ENCODE measurements at places on chromosomes 7 and 10.

GRCh38 chr10:36630267-36630666, 495.1 kb upstream of the ANKRD30A start:
- DNase-seq = no peak

- no peak for DNase-seq
Measured at GRCh38 chr10:33126742-33127141, 168.7 kb upstream of the ITGB1 start.

- no peak for DNase-seq
Measured at GRCh38 chr7:36232971-36233550, 80.0 kb downstream of the EEPD1 start.

DNA sequence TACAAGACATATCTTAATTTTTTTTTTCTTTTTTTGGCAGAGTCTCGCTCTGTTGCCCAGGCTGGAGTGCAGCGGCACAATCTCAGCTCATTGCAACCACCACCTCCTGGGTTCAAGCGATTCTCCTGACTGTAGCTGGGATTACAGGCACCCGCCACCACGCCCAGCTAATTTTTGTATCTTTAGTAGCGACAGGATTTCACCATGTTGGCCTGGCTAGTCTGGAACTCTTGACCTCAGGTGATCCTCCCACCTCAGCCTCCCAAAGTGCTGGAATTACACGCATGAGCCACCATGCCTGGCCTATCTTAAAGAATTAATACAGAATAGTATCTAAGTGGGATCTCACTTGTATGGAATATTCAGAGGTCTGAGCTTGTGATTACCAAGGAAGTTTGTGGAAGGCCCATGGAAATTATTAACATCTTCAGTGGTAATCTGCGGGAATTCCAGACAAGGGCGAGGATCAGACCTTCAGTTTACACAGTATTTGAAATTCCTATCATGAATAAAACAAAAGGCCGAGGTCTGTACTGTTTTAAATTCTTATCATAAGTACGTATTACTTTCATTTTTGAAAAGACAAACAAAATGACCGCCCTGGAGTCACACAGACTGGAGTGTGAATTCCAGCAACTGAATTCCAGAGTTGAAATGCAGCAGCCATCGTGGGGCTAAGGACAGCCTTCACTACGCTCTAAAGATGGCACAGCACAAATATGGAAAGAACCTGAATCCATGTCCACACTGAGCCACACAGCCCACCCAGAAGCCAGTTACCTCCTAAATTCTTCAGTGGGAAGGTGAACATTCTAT, 16.7 kb downstream of the GPRIN2 start:
- no peak for DNase-seq

DNA sequence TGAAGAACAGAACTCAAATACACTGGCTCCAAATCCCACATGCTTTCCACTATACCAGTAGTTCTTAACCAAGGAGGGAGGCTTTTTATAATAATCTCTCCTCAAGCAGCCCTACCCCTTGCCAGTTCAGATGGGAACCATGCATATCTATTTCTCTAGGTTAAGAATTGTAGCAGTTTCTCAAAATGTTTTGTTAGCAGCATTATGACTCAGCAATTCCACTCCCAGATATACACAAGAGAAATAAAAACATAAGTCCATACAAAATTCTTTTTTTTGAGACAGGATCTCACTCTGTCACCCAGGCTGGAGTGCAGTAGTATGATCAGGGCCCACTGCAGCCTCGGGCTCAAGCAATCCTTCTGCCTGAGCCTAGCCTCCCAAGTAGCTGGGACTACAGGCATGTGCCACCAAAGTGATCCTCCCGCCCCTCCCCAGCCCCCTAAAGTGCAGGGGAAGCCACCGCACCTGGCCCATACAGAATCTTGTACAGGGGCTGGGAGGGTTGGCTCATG, 18.1 kb downstream of the YWHAG start:
- peak; percentile 73 for DNase-seq

DNA sequence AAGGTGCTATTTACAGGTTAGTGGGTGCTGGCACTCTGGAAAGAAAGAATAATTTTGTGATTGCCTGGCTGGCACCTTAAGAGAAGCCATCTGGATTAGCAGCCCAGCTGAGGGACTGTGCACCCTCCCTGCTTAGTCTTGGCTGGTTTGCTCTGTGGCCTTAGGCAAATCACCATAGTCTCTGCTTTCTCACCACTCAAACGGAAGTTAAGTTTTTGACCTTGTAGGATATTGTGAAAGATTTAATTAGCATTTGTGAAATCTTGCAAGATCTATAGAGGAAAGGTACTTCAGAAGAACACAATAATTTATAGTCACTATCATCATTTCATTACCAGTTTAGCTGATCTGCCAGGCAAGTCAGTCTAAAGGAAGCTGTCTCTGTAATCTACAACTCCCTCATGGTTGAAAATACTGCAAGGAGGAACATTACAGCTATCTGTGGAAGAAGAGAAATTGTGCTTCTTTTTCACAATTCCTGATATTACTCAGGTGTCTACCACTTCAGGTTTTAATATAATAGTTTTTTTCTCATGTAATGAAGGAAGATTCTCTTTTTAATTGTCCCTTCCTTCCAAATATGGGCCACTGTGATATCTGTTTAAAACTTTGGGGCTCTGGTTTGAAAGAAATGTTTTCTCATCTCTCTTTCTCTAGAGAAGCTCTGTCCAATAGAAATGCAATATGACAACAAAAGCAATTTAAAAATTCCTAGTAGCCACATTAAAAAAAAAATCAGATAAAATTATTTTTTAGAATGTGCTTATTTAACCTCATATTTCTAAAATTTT, 219.6 kb downstream of the PTEN start:
- DNase-seq = no peak

GRCh38 chr7:87220734-87221215, 1.2 kb upstream of the TMEM243 start:
- DNase-seq = peak; percentile 19

- peak; percentile 34 for DNase-seq
Measured at GRCh38 chr7:137935884-137936508, 65.9 kb downstream of the CREB3L2 start.

GRCh38 chr10:59803714-59804113, 50.5 kb upstream of the MRLN start:
- no peak for DNase-seq

DNA sequence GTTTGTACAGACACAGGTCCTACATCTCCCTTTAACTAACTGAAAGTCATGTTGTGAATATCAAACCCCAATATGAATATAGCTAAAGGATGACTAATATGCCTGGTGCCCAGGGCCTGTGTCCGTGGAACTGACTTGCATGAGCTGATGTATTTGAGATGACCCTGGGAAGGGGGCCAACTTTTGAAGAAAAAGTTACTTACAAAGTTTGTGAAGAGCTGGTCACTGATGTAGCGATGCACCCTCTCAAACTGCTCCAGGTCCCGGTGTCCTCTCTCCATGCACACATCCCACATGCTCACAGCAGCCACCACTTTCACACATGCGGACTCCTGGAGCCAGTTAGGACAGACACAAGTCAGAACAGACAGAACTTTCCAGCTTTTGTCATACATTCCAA, 106.2 kb downstream of the ABCC2 start:
- DNase-seq = peak; percentile 74

- DNase-seq = no peak
Measured at GRCh38 chr7:129643550-129644170, 32.1 kb downstream of the NRF1 start.

DNA sequence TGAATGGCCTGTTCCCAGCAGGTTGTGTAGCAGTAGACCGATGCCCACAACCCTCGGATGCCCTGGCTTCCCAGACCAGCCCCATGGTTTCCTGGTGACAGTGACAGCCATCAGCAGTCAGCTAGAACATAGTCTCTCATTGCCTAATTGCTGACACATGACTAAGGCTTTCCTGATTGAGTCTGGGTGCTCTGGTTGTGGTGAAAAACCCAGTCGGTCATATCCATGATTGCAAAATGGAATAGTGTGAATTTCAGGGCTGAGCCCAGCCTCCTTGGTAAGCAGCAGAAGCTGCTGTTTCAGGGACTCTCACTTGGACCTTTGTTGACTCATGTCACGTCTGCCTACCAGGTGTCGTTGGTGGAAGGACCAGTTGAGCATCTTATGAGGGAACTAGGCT, 36.6 kb downstream of the POR start:
- peak; percentile 89 for DNase-seq

DNA sequence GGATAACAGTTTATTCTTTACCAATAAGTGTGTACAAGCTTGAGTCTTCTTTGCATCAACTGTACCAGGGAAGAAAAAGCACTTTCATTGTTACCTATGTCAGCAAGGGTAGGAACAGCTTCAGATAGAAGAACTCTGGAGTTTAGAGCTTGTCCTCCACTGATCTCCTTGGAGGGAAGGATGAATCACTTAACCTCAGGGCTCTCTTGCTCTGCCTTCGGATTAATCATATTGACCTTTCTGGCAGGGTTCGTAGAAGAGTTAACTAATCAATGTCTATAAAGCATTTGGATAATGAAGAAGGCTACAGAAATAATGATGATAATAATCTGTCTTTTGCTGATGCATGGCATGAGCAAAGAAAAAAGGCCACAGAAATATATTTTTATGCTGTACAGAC, 339.5 kb upstream of the TPK1 start:
- no peak for DNase-seq

DNA sequence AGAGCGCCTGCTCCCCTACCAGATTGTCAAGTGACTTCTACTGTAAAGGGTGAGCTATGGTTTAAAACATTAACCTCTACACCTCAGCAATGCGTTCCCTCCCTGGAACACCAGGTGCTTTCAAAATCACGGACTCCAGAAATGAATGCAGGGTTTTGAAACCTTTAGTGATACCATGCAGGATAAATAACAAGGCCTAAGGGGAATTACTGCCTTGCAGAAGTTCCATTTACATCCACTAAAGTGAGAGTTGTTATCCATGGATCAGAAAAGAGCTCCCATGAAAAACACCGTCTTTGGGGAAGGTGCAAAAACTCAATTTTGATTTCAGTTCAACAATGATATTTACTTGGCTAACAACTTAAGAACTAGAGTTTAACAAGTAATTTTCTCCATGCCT, 4.0 kb downstream of the FZD8 start:
- no peak for DNase-seq

DNA sequence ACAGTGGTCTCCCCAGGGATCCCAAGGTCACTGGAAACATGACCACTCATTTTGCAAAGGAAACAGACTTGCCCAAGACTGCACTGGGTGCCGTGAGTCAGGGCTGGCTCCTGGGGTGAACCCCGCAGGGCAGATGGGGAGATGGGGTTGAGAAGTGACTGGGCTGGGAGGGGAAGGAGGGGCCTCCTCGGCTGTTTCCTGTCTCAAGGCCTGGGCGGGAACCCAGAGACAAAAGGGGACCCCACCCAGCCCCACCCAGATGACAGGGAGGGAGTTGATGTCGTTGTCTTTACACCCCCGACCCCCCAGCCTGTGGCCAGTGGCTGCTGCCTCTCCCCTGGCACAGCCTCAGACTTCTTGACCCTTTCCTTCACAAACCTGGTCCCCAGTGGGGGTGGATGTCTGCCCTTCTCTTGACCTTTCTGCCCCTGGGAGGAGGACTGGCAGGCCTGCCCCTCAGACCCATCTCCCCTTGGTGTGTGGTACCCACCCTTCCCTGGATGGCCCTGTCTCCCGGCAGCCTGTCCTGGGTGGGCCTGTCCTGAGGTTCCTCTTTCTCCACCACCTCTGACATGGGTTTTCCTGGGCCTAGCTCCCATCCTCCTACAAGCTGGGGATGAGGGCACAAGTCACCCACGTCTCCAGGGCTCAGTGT, 1.4 kb downstream of the MYO1G start:
- no peak for DNase-seq

DNA sequence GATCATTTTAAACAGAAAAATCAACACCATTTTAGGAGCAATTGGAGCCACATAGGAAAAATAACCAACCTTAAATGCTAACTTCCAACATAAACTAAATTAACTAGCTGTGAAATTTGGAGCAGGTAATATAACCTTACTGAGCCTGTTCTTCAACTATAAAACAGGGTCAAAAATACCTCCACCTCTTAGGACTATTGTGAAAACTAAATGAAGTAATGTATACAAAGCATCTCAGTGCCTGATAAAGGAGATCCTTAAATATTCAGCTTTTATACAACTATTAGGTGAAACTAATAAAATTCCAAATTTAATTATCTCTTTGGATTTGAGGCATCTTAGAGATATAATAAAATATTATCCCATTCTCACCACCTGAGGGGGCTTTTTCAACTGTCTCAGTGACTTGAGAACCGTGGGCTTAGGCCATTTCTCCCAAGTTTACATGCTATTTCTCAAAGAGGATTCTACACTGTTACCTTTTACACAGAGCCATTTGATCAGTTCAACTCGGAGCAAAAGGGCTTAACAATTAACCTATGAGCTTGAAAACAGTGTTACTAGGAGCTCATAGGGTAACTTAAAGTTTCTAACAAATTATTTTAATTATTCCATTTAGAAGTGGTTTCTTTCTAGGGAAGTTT, 165.0 kb upstream of the ASAH2 start:
- DNase-seq = peak; percentile 49

- DNase-seq = peak; percentile 30
Measured at GRCh38 chr10:35092851-35093250, 2.7 kb upstream of the CUL2 start.

GRCh38 chr10:102485093-102485784, 17.3 kb downstream of the ACTR1A start:
- DNase-seq = no peak

DNA sequence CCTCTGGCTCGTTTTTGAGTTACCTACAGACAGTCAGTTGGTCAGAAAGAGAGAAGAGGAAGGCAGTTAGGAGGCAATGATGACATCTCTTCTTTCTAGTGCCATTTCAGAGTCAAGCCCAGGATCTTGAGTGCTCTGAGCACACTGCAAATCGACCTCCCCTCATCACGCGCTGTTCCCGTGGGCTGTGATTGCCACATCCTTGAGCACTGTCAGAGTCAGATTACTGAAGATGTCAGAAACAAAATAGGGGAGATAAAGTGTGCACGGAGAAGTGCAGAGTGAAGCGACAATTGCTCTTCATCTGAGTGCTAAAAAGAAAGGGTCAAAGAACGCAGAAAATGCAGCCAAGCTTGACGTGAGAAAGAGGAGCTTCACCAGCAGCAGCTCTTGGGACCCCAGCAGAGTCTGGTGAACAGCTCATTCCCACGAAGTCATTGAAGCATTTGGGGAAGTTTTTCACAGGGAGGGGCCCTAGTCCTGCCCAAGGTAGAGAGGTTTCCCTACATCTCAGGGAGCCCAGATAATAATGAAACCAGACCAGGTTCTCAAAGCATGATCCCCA, 661.7 kb upstream of the AUTS2 start:
- DNase-seq = no peak

GRCh38 chr10:100014071-100014762, 4.5 kb upstream of the DNMBP start:
- no peak for DNase-seq

GRCh38 chr10:124971276-124971675, 29.4 kb downstream of the ZRANB1 start:
- DNase-seq = no peak

- no peak for DNase-seq
Measured at GRCh38 chr10:29446327-29446726, 157.5 kb downstream of the LYZL1 start.

DNA sequence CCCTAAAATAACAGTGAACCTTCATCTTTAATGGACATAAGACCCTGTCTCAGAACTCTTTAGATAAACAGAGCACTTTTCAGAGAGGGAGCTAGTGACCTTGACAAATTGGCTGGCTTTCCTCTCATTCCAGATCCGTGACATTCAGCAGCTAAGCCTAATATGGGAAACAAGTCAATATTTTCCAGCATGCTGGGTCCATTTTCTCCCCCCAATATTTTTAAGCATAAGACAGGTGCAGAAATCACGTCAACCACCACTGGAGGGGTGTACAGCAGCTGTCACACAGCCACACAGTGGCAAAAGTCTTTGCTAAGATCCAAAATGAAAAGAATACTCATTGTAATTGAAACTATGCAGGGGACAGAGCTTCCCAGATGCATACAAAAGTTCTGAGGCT, 26.1 kb downstream of the LRRTM3 start:
- DNase-seq = no peak

- DNase-seq = peak; percentile 17
Measured at GRCh38 chr7:27616914-27617548, 45.7 kb downstream of the HIBADH start.

Data from fibroblast of mammary gland (primary cell).